Activated CD4-positive, alpha-beta T cell treated with anti-CD3 and anti-CD28 coated beads, Interleukin-2, amount 50 U/mL, for 24 hours (primary cell): ENCODE measurements at places on chromosomes 7 and 10.

DNA sequence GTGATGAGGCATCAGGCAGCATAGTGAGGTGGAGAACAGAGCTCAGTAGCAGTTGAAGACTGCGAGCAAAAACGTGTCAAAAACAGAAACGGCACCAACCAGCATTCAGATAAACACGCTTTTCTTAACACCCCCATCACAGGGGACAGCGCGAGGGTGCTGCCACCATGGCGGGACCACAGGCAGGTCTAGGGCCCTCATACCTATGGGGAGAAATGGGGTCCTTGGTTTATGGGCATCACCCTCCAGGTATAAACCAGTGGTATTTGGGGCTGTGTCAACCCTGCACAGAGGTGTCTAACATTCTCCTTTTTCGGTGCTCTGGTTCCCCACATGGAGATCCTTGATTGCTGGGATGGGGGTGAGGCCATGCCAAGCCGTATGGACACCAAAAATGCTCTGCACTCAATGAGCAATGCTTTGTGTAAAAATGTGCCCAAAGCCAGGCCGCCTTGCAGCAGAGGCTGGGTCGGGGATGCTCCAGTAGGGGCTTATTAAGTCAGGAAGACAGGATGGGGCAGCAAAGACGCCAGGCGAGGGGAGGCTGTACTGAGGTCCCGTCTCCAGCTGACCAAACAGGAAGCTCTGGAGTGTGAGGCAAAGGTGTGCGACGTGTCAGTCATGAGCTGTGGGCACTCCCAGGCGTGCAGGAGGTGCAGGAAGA, 191.5 kb downstream of the WDR37 start:
- no peak for DNase-seq

DNA sequence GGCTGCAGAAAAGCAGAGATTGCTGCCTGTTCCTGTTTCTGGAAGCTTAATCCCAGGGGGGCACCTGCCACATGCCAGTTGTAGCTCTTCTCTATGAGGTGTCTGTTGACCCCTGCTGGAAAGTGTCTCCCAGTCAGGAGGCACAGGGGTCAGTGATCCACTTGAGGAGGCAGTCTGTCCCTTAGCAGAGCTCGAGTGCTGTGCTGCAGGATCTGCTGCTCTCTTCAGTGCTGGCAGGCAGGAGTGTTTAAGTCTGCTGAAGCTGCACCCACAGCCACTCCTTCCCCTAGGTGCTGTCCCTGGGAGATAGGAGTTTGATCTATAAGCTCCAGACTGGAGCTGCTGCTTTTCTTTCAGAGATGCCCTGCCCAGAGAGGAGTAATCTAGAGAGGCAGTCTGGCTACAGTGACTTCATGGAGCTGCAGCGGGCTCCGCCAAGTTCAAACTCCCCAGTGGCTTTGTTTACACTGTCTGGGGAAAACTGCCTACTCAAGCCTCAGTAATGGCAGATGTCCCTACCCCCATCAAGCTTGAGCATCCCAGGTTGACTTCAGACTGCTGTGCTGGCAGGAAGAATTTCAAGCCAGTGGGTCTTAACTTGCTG, 57.6 kb upstream of the CROT start:
- DNase-seq, result no peak

DNA sequence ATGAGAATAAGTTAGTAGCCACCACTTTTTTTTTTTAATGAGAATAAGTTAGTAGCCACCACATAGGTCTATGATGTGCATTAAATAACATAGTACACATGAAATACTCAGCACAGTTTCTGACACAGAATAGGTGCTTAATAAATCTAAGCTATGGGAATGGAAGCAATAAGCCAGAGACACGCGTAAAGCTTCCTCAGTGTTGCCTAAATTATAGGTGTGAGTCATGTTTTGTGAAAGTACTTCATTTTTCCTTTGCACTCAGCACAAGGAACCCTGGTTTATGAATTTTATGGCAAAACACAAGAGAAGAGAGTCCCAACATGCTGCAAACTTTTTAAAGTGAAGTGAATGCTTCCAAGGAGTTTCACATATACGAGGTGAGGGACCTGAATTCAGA, 267.4 kb downstream of the RNLS start:
- DNase-seq, result no peak

GRCh38 chr7:150556521-150557138, 10.6 kb upstream of the GIMAP4 start:
- DNase-seq, result no peak

DNA sequence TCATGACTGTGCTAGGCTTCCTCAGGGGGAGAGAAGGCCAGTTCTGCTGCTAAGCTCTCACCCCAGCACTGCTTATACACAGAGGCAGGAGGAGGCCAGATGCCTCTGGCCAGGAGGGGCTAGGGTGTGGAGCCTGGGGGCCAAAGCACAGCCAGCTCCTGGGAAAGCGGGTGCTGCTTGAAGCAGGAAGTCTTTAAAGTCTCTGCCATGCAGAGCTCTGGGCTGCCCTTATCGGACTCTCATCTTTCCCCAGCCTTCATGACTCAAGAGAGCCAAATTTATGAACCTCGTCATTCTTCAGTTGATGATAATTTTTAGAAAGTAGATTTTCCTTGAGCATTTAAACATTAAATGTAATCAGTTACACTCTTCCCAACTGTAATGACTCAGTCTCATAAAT, 11.2 kb upstream of the TSPAN14 start:
- DNase-seq, result no peak

DNA sequence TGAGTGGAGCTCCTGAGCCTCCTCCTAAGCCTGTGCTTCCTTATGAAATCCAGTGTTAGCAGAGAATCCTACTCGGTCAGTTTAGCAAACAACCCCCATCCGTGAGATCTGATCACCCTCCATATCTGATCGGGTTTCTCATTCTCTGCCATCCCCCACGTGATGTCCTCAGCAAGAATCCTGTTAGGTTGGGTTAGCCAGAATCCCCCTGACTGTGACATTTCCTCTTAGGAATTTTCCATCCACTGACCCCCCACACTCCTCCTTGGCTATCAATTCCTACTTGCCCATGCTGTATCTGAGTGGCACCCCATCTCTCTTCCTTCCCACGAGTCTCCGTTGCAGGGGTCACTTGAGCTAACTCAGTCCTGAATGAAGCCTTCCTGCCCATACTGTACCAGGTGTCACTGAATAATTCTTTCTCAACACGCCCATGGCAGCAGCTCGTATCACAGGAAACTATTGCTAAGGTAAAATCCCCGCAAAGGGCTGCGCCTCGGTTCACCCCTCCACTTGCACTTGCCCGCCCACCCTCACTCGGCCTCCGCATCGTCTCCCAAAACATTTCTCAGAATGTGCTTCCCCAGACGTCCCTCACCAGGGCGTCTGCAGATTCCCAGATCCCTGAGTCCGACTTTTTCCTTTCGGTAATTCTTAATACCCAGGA, 44.1 kb downstream of the MYOF start:
- DNase-seq, result no peak

- no peak for DNase-seq
Measured at GRCh38 chr7:133389727-133390126, 136.8 kb downstream of the EXOC4 start.

DNA sequence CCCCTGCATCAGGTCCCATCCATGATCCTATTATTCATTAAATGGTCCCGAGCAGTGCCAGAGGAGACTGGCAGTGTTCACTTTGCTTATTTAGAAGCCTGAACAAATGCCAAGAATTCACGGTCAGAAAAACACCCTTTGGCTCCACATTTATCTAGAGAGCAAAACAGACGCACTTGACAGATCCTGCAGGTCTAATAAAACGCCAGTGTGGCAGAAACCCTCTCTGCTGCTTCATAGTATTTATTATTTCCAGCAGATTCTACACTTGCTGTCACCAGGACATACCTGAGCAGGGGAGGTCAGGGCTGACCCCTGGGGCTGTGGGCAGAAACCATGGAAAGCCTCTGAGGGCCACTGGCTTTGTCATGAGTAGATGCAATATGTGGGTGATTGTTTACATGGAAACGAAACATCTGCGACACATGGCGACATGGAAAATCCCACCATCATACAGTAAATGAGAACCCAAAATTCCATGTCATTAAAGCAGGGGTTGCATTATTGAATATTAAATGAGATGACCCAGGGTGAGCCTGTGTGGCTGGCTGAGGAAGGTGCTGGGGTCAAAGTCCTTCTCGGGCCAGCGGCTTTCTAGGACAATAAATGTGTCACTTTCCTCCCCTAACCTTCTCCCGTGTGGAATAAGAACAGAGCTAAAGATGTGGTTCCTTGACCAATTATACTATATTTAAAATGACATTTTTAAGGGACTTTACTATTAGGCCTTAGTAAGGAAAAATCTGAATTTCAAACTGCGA, 205.9 kb upstream of the SVIL start:
- no peak for DNase-seq

DNA sequence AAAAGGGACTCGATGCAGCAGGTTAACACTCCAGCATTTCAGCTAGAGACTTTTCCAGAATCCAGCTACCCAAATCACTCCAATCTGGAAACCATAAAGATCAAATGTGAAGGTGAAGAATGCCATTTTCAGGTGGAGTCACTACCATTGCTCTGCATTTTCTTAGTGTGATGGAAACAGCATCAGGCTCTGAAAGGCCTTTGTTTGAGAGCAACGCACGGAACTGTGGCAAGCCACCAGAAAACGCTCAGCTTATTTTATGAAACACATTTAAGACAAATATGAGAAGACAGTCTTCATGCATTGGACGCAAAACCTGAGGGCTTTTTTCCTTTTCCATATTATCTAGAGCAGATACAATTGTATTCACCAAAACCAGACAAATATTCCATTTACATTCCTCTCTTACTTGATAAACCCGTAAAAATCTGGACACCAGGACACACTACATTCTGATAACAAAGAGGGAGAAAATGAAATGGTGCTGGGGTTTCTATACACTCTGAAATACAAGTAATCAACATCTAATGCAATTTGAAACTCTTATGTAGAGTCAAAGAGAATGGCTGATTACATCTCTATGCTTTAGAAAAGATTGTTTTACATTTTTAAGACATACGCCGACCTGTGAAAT, 99.1 kb downstream of the NRP1 start:
- no peak for DNase-seq

- no peak for DNase-seq
Measured at GRCh38 chr7:75762350-75762917, 9.6 kb downstream of the CCL26 start.

GRCh38 chr7:18671176-18671575, 175.6 kb downstream of the HDAC9 start:
- no peak for DNase-seq

DNA sequence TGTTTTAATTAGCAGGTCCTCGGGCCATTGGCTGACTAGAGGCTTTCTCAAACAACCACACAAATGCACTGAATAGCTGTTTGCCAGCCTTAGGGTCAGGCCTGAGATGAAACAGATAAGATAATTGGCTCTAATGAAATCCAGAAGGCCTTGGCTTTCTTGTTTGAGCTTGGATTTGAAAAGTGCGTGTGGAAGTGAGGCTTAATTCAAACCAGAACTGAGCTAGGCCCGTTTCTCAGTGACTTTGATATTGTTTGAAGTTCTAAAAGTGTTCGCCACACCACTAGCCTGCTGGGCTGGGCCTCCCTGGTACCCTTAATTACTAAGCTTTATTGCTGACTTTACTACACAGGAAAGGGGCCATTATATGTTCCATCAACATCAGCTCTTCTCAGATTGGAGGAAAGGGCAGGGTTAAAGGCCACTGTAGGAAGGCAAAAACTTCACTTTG, 270.6 kb downstream of the TWIST1 start:
- no peak for DNase-seq

DNA sequence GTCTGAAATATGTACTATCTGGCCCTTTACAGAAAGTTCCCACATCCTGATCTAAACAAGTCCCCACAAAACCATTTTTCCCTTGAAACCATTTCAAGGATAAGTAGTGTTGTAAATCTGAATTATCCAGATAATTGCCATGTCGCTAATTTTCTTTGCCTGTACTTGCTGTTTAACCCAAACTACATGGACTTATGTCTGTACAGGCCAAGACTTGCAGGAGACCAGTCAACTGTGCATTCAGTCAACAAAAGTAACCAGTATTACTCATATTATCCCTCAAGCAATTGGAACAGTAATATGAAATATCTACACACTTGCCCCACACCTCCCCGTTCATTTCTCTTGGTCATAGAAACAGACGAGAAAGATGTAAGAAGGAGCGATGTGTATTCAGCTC, 347.8 kb upstream of the NFE2L3 start:
- DNase-seq, result no peak

DNA sequence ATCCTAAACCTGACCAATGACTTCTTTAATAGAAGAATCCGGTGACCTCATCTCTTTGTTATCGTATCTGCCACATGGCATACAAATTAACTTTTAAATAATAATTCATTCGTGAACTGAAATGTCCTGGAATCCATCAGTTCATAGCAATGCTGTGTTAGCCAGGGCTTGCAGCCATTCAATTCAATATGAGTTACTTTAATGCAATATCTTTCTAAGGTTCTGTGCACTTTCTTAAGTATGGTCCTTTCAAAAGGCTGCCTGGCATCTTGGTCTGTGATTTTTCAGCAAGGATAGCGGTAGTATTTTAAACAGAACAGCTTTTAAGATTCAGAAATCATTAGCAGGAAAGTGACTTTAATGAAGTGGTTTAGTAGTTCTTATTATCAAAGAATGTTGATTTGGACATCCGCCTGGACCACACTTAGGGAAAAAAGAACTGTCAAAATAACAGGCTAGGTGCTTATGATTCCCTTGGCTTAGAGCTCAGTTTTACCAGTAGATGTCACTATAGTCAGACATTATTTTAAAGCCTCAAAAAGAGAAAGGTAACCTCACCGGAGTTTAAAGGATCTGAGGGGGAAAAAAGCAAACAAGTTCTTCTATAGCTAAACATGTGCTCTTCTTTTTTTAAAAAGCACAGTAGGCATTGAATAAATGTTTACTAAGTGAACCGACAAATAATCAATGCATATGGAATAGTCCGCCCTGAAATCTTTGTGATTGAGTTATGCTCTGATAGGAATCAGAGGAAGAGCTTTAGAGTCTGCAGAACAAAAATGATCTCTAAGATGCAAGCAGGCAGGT, 22.7 kb downstream of the SLC35G1 start:
- DNase-seq, result no peak

DNA sequence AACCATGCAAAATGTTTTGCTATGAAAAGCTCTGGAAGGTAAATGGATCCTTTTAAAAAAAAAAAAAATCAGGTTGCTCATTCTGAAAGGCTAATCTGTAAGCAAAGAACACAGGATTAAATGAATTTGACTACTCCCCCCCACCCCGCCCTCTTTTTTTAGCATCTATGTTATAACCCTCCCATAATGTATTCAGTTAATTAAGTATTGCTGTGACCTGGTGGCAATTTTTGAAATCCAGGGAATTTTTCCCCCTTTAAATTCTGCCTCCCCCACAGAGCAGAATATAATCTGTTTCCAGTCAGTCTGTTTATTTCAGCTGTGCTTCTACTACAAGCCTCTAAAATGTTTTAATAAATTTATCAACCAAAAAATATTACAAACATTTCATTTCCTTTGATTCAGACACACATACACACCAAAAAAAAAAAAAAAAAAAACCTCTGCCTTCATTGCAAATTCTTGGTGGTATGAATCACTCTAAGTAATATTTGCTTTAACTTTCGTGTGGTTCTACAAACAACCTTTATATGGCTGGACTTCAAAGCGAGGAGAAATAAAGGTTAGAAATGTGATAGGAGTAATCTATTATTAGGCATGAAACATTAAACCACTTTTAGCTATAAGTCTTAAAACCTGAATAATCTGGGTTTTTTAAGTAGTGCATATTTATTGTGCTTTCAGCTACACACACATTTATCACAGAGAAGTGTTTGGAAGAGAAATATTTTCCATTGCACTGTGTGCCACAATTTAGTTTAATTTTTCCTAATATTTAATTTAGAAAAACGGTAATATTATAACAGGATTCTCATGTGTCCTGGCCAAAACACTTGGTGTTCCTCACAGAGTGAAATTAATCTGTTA, 64.4 kb upstream of the ARID5B start:
- no peak for DNase-seq
